ENCODE measurements at places on chromosomes 7 and 10.

DNA sequence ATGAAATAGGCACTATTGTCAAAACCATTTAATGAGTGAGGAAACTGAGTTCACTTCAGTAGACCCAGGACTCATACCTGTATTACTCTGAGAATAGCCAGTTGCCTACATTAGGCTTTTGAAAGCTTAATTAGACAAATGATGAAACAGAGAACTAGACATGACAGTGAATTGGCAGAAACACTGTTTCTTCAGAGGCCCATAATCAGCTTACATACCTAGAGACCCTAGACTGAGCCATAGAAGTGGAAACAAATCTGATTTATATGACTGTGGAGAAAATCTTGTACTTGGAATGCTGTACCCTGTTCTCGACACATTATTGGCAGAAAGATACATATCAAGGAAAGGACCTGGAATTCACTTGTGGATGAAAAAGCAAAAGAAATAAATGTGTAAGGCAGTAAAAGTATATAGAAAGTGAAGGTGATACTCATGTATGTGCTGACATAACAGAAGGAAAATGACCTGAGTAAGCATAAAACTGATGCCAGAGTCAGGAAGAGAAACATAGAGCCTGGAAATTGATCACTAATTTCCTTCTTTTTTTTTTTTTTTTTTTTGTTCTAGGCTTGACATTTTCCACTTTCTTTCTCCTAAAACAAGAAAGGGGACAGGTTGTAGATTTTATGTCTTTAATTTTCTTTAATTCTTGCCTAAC lies 251.5 kb downstream of the BICC1 start:
- DNase-seq, result no peak

DNA sequence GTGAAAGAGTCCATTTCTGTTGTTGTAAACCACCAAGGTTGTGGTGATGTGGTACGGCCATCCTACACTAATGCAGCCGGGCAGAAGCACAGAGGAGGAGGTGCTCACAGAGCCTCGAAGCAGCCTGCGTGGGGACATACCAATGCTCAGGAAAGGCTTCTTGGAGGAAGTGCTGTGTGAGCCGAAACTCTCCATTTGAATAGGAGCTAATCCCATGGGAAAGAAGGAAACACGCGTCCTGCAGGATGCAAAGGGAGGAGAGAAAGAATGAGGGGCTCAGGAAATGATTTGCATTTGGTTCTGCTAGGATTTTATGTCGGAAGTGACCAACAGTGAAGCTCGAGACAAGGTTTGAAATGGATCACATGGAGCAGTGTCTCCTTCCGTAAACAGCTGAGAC lies 477.9 kb upstream of the ANKRD30A start:
- no peak for DNase-seq

DNA sequence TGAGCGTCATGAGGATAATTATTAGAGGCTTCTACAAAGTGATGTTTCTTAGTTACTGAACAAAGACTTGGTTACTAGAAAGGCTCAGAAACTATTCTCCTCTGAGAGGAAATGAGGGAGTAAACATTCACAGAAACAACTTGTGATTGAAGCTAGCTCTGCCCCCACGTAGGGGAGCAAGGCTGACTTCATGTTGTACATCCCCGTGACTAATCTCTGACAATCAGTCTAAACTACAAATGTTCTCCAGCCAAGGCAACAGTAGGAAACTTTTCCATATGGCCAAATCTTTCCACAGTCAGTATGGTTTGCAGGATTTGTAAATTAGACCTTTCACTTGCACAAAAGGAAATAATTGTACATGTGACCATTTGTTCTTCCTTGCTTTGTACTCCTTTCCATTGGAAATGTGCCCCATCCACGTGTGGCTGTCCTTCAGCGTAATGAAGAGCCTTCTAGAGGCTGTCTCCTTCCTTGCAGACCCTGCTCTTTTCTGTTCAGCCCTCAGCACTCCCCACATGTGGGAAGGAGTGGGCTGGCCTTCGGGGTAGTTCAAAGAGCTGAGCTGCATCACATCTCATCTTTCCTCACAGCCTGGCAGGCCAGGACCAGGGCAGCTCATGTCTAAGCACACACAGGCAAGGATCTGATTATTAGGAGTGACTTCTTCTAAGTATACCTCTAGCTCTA lies 93.5 kb downstream of the PCGF5 start:
- no peak for DNase-seq

- DNase-seq, result no peak
Observed at GRCh38 chr10:45450866-45451265, 76.8 kb downstream of the ALOX5 start.

GRCh38 chr10:26837139-26837538 lies 23.6 kb downstream of the ABI1 start:
- DNase-seq, result no peak
